ENCODE measurements at places on chromosomes 7 and 10. TPM values are rescaled to one million over a fixed set of nuclear protein-coding genes. Genes with fewer than 3 reads are reported as not detected.

DNA sequence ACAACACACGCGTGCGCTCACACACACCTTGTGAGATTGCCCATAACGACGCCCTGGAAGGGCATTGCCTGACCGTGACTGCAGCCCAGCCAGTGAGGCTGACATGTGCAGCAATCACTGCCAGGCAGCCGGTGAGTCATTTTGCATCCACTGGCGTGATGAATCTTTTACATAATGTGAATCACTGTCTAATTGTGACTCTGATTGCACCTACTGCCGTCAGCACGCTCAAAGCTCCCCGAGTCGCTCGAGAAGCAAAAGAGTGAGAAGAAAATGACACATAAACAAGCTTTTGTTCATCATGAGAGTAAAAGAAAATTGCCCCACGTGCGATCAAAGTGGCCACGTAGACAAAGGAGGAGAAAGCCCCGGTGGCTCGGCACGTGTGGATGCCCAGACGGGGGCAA, 117.4 kb upstream of the PFKP start:
- DNase-seq: no peak

GRCh38 chr10:131532291-131532690, 220.8 kb upstream of the TCERG1L start:
- no peak for DNase-seq

DNA sequence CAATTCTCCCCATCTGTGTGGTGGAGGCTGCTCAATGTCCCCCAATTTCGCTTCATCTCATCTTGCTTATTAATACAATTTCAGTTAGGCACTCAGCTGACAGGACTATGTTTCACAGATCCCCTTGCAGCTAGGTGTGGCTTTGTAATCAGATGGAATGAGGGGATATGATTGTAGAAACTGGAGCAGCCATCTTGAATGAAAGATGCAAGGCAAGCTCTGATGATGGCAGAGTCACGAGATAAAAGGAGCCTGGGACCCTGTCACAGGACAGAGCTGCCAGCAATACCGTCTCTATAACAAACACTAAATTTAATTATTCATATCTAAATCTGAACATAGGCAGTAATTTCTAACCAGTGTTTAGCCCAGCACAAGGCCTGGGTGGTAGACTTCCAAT, 991 bp upstream of the DLD start:
- no peak for DNase-seq

DNA sequence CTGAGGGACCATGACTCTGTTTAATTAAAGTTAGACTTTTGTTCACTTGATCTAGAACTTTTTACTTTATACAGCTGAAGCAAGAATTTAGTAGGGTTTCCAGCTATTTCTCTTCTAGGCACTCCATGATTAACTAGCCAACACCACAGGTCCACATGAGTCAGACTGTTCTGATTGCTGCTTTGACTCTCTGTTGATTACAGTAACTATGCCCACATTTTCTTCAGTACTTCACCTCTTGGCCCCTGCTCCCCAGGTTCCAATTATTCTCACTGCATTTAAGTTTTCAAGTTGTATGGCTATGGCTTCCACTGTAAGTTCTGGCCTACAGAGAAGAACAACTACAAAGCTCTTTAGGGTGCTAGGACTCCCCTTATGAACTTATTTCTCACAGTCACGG, 737.2 kb upstream of the IGFBP3 start:
- no peak for DNase-seq

- DNase-seq: no peak
These were observed 29.3 kb upstream of the ERCC6 start for GRCh38 chr10:49568235-49568634.

DNA sequence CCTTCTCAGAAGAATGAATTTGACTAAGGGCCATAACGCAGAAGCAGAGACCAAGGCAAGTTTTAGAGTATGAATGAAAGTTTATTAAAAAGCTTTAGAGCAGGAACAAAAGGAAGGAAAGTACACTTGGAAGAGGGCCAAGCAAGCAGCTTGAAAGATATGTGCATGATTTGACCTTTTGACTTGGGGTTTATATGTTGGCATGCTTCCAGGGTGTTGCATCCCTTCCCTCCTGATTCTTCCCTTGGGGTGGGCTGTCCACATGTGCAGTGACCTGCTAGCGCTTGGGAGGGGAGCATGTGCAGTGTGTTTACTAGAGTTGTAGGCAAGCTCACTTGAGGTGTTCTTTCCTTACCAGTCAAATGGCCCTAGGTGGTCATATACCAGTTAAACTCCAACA, 37.9 kb upstream of the LRRN3 start:
- DNase-seq: no peak

Gene PRF1
- 18.0 TPM for total RNA-seq

DNA sequence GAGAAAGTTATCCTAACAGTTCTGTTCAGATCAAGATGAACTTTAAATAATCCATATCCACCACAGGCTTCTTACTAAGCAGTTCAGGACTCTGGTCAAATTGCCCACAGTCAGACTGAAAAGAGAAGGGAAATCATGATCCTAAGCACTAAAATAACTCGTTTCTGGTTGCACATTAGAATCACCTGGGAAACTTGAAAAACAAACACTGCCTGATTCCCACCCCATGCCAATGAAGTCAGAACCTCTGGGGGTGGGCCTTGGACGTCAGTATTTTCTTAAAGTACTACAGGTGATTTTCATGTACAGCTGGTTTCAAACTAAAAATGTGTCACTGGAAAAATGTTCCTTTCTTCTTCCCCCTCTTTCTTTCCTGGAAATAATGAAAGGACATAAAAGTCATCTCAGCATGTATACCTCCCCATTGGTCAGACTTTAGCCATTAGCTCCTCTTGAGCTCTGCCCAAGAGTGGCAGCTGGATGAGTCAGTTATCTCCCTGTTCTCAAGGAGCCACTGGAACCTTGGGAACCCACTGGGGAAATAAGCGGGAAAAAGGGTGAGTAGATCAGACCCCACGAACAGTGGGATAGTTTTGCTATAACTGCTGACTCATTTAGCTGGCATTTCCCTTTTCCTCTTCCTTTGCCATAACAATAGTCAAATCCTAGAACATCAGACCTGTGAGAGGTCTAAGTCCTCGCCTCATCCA, 75.3 kb upstream of the IL6 start:
- no peak for DNase-seq

DNA sequence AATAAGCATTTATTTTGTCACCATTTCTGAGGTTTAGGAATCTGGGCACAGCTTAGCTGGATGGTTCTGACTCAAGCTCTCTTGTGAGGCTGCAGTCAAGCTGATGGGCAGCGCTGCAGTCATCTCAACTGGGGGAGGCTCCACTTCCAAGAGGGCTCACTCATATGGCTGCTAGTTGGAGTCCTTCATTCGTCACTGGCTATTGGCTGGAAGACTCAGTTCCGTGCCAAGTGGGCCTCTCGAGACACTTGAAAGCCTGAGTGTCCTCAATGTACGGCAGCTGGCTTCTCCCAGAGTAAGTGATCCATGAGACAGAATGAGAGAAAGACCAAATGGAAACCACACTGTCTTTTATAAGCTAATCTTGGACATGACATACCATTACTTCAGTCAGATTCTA, 21.6 kb upstream of the COL13A1 start:
- DNase-seq: no peak

GRCh38 chr7:134832367-134832766, 52.9 kb downstream of the CALD1 start:
- DNase-seq: no peak

Data from T-helper 17 cell (primary cell).